ENCODE measurements at places on chromosomes 16 and 17.

DNA sequence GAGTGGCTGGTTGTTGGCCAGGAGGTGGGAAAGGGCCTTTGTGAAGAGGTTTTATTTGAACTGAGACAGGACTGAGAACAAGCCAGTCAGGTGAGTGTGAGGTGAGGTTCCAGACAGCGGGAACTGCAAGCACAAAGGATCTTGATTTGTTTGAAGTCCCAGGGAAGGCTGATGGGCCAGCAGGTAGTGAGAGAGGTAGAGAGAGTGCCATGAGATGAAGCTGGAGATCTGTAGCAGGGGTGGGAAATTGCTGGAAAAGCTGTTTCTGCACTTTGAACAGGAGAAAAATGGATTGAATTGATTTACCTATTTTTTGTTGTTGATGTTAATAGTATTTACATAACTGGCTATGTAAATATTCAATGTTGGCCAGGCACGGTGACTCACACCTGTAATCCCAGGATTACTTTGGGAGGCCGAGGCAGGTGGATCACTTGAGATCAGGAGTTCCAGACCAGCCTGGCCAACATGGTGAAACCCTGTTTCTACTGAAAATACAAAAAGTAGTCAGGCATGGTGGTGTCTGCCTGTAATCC lies 7.7 kb upstream of the DCTPP1 start:
- DNase-seq: no peak

GRCh38 chr16:20260215-20261009 lies 66.9 kb downstream of the GP2 start:
- no peak for DNase-seq

DNA sequence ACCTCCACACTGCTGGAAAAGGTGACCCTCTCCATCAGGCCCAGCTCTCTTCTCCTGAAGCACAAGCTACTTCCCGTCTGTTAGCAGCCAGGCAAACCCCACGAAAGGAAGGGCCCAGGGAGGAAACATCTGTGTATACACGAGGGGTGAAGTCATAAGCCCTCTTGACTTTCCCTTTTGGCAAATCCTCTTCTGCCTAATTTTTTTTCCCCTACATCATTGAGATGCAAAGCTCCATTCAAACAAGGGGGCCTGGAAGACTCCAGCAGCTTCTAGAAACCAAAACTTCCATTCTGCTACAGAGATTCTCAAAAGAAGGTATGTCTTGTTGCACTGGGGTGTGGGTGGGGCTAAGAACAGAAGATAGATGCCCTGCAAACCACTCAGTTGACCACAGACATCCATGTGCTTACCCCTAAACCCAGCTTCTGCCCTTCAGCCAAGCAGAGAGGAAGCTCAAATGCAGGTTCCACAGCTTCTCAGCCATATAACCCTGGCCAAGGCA lies 145.6 kb upstream of the RCVRN start:
- no peak for DNase-seq

DNA sequence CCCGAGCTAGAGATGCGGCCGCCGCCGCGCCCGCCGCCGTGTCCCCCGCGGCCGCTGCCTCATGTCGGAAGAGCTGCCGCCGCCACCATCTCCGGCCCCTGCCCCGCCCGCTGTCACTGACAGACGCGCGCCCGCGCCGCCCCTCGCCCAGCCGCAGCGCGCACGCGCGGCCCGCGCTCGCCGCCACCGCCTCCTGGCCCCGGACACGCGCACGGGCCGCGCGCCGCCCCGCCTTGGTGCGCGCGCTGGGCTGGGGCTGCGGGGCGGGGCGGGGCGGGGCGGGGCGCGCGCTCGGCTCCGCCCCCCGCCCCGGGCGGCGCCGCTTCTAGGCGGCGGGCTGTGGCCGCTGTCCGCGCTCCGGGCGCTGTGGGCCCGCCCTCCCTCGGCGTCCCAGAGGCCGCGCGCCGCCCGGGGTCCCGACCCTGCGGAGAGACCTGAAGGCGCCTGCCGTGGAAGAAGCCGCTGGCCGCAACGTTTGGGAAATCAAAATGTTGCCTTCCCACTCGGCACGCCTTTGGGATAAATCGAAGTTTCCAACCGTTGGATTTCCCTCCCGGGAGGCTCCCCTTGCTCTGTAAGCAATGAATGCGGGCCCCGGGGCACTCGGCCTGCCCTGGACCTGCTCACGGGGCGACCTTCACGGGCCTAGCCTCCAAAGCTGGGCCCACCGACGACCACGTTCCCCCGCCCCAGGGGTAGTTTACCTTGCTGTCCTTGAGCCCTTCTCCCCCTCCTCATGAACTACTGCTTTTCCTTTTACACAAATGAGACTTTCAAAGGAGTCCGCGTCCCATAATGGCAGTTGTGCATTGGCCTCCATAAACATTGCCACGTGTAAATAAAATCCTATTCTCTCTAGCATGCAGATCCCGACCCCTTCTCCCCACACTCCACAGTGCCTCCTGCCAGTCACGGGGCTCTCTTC lies at the start of gene ADCY9:
TSS of gene ADCY9 (minus strand) at position 118 of the 925 bp plus-strand sequence. CDS start 1,000 bp downstream, outside the sequence.
- peak; percentile 68 for DNase-seq

- DNase-seq: peak; percentile 6
Observed at GRCh38 chr16:1538804-1539520, 5.5 kb downstream of the TMEM204 start.

DNA sequence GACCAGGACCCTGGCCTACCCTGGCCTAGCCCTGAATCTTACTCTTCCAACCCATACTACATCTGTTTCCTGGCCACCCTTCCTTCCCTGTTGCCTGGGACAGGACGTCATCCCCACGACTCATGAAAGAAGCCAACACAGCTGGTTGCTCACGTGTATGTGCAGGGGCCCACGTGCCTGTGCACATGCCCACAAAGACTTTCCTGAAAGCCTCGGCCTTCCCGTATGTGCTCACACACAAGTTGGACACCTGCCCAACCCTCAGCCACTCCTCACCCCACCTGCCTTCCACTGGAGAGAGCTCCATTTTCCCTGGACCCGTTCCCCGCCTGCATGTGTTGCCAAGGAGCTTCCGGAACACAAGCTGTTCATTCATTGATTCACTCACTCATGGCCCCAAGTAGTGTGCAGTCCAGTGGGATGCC lies 7.0 kb downstream of the PLXDC1 start:
- no peak for DNase-seq

- DNase-seq: no peak
Observed at GRCh38 chr17:37614391-37614790, 5.2 kb upstream of the SYNRG start.

DNA sequence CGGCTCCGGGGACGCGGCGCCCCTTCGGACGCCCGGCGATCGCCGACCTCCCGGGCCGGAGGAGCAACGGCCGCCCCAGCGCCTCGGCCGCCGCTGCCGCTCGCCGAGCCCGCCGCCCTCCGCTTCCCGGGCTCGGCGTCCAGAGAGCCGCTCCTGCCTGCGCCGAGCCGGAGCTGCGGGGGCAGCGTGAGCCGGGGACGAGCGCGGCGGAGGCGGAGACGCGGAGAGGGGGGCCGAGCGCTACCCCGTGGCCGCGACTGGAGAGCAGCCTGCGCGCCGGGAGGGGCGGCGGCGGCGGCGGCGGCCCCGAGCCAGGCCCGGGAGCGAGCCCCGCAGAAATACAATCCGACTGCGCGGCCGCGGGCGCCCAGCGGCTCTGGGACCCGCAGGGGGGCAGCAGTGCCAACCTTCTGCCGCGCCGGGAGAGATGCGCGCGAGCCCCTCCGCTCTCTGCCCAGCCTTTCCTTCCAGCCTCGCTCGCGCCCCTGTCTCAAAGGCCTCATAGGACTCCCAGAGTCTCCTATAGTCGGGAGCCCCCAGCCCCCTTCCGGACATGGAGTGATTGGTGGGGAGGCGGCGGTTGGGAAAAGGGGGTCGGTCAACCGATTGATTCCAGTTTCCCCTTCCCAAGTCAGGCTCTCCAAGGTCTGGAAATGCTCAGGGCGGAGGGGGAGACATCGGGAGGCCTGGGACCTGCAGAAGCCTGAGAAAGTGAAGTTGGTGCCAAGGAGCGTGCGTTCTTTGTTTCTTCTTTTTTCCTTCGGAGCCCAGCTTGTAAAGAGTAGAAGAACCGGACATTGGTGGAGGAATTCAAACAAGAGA lies 1.0 kb upstream of the SDK2 start:
- no peak for DNase-seq

DNA sequence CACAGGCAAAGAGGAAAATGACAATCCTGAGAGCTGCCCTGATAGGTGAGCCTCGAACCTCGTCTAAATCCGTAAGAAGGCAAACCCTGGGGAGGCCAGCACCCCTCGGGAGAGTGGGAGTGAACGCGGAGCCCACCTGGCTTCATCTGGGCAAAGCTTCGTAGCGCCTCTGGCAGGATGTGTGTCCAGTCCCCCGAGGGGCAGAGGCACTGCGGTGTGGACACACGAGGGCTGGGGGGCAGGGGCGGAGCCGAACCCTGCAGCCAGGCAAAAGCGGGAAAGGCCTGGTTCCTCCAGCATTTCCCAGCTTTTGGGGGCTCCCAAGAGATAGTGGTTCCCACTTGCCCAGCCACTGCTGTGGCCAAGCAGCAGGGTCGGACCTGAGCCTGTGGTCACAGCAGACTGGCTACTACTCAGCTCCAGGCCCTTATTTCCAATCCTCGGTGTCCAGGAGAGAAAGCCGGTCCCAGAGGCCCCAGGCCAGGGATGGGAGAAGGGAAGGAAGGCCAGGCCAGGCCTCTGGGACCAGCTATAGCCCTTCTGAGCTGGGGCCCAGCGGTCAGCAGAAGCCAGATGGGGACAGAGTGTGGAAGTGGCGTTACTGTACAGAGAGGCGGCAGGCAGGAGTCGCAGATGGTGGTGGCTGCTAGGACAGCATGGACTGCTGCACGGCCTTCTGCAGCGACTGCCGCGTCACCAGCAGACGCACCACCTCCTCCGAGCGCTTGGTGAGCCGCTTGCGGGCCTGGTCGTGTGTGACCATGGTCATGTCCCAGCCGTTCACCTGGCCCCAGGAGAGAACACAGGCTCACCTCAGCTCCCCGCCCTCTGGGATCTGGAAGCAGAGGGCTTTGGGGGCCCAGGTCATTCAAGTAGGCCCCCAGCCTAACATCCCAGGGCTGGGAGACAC lies 5.0 kb downstream of the TAX1BP3 start:
- no peak for DNase-seq

DNA sequence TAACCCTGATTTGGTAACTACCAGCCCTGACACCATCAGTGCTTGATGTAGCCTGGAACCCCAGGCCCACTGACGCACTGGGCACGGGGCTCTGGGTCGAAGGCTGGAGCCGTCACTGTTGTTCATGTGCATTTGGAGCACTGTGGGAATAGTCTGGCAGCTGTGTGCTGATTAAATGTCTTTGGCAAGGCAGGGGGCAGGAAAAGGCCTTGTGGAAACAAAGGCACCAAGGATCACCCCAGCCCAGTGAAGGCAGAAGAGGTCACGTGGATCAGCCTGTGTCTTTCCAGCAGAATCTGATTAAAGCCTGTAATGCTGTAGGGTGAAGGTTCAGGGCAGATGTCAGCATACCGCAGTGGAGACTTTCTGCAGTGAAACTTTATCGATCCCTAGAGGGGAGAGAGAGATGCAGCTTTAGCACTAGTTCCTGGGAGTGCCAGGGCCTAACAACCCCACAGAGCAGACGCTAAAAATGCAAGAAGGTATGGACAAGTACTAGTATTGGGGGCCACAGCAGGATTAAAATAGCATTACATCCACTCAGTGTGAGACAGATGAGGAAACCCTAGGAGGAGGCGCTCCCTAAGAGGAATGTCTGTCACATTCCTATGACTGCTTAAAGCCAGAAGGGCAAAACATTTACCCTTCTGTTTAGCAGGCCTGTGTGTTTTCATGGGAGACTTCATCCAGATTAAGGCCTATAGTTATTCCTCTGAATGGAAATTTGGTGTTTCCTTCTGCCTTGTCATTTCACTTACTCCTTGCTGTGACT lies 9.7 kb downstream of the ZNHIT3 start:
- DNase-seq: no peak

GRCh38 chr17:80663781-80664206 lies 119.2 kb downstream of the RPTOR start:
- DNase-seq: no peak

DNA sequence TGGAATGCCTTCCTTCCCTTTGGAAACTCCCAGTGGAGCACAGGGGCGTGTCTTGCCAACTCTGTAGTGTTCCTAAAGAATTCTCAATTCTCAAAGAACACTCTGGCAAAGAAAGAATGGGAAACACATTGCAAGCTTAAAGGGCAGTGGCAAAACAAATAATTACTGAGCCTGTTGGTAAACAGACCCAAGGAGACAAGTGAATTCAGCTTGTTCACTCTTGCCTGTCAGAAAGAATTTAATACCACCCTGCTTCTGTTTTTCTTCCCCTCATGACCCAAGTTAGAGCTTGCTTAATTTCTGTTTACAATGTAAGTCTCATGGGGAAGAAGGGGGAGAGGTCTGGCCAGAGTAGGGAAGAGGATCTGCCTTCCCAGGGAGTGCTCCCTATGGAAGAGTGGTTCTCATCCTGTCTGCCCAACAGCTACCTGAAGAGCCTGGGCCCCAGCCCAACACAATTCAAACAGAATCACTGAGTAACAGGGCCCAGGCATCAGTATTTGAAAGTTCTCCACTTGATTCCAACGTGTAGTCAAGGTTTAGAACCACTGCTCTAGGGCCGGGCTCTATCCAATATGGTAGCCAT lies 386.0 kb downstream of the SLC39A11 start:
- DNase-seq: no peak

DNA sequence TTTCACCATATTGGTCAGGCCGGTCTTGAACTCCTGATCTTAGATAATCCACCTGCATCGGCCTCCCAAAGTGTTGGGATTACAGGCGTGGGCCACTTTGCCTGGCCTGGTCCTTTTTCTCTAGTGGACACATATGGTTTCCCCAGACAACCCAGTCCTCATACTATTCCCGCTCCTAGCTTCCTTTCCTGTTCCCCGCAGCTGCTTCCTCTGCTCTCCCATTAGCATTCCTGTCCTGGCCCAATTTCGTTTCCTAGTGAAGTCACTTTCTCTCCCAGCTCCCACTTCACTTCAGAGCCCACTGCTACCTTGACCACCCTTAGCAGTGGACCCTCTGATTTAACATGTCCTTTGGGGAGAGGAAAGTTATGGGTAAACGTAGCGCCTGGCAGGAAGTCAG lies 11.3 kb downstream of the KATNIP start:
- no peak for DNase-seq

- DNase-seq: no peak
Observed at GRCh38 chr17:31532081-31532480, 140.6 kb downstream of the RAB11FIP4 start.

DNA sequence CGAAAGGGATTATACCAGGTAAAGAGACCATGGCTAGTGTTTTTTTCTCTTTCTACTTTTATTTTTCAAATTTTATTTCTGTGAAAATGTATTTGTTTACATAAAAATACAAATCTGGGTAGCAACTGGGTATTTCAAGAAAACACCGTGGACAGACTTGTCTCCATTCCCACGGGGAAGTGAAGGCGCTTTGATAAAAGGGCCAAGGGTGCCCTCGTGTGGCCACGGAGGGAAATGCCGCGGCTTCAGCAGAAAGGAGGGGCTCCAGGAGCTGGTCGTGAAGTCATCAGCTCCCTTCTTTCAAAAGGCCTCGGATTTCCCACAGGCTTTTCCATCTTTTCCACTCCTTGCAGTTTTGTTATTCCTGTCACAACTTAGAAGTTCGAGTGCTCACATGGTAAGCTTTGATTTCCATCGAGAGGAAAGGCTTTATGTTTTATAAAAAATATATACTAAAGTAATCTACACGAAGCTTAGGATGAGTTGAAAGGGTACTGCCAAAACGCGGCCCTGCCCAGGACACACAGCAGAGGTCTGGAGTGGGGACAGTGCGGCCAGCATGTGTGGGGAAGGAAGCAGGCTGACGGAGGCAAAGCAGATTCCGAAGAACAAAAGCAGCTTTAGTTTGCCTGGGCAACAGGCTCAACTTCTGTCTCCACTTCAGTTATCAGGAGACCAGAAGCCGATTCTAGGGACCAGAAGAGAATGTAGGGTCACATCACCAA lies 15.3 kb upstream of the MNT start:
- DNase-seq: peak; percentile 91

All from OCI-M1 (cell line).